ENCODE measurements at places on chromosomes 5 and 9.

GRCh38 chr5:58407042-58407719 is 52.7 kb downstream of the PLK2 start:
- DNase-seq: no peak

- DNase-seq: no peak
Measured at GRCh38 chr5:15515229-15515628, 15.2 kb downstream of the FBXL7 start.

DNA sequence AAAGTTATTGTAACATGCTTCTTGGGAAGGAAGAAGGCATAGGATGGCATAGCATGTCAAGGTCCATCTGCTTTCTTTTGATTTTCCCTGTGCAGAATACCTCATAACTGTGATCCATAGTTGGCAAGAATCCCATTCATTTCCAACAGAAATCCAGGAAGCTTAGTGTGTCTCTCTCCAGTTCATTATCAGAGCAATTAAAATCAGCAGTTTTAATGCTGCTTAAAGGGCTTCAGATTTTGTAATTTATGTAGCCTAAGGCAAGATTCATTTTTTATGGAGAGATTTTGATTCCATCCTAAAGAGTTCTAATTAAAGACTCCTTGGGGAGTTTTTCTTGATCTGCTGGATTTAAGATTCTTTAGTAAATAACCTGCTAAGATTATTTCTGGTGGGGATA is 560.1 kb downstream of the PDE4D start:
- DNase-seq: no peak

DNA sequence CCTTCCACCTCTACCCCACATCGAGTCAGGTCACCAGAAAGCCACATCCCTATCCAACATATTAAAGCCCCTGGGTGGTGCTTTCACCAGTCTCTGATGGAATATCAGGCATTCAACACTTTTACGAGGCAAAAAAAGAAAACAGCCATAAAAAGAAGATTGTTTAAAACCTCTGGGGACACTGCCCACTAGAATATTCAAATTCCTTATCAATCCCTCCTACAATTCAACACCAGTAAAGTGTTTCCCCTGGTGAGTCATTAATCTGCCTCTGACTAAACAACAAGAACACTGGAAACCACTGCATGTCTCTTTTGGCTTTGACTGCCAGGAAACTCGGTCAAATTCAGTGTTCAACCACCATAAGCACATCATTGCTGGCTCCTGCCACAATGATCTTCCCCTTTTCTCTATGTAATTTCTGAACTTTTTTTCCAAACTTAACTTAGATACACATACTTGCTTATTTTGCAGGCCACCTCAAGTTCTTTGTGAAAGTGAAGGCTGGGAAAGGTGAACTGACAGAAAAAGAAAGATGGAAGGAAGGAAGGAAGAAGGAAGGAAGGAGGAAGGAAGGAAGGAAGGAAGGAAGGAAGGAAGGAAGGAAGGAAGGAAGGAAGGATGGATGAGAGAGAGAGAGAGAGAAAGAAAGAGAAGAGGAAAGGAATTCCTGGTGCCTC is 105.3 kb downstream of the PAX5 start:
- DNase-seq: no peak

DNA sequence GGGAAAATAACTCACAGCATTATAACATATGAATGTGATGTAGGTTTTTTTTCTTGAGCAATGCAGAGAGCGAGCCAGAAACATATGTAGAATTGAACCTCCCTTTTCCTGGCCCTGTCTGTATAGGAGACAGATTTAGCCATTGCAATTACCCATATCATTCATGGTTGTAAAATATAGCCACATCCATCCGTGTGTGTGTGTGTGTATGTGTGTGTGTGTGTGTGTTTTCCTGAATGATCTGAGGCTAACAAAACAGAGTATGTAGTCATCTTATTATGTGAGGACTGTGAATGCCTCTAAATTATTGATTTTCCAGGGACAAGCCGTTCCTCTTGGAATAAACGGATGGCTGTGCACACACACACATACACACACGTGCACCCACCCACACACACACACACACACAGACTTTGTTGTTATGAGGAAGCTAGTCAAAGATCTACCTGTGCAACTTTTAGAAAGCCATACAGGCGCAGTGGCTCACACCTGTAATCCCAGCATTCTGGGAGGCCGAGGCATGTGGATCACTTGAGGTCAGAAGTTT is 11.7 kb upstream of the DENND1A start:
- DNase-seq: no peak

DNA sequence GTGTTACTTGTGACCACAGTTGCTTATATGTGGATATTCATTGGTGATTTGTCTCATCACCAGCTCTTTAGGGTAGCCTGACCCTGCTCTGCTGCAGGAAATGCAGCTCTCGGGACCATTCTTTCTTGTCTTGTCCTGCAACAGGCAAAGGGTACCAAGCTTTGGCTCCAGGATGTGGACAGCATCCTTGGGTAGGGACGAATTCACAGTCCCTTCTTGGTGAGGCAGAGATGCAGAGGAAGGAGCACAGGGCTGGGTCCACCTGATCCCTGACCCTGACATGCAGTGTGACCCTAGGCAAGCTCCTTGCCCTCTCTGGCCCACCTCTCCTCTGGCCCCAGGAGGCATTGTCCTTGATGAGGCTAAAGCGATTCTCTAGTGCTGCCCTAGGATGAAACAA is 37.0 kb upstream of the SYNPO start:
- no peak for DNase-seq

- no peak for DNase-seq
Measured at GRCh38 chr9:34282096-34282495, 47.0 kb downstream of the KIF24 start.

GRCh38 chr9:25570802-25571201 is 107.4 kb downstream of the TUSC1 start:
- no peak for DNase-seq

DNA sequence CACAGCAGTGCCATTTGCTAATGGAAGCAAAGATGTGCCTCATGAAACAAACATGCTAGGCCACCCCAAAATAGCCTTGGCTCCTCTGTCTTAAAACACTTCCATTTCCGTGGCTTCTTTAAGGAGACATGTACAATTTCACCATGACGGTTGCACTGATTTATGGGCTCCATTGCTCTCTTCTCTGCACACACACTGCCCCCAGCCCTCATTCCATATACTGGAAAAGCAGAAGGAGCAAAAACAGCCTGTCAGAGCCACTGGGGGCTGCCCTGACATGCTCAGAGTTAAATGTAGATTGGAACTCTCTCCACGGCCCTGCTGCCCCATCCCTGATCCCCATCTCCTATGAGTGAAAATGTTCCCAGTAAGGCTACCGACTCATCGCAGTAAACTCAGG is 114.8 kb downstream of the ROR2 start:
- DNase-seq: no peak

DNA sequence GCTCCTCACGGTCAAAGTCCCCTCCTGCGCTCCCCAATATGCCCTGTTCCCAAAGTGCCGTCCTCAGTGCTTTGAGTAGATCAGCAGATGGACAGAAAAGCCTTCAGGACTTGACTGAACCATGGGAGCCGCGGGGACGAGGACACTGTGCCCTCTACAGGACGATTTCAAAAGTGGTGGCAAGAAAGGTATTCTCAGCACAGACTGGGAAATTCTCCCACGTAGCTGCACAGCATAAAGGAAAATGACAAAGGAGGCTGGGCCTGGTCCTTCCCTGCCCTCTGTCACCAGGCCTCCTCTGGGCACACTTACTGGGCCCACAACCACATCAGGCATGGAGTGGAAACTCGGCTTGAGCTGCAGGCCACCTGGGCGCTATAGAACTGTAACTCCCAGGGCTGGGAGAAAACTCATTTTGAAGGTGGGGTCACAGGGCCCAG is 16.7 kb upstream of the MTMR12 start:
- peak; percentile 69 for DNase-seq

DNA sequence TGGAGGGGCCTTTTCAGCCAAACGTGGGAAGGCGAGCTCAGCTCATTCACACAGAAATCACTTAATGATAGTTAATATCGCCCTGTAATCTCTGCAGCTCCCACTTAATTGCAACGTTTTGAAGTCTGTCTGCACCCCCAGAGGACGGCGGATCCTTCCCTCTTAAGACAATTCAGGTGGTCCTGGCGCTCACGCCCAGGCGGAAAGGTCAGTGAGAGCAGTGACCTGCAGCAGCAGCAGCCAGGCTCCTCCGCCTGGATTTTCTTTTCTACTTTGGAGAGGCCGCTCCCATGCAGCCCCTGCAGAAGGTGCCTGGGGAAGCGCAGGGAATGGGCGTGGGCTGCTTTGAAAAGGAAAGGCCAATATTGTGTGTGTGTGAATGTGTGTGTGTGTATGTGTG is 400.9 kb upstream of the IRX1 start:
- DNase-seq: no peak

DNA sequence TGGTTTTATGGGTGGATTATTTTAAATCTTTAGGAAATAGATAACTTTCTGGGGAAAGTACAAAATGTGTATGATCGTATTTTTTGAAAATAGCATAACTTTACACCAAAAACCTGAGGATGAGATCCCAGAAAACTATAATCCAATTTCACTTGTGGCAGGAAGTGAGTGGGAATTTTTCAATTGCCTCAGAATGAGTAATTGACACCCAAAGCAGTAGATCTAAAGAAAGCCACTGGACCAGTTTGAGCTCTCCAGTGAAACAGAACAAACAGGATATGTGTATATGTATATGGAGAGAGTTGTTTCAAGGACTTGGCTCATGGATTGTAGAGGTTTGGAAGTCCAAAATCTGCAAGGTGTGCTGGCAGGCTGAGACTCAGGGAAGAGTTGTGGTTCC is 109.2 kb upstream of the SHB start:
- DNase-seq: no peak

DNA sequence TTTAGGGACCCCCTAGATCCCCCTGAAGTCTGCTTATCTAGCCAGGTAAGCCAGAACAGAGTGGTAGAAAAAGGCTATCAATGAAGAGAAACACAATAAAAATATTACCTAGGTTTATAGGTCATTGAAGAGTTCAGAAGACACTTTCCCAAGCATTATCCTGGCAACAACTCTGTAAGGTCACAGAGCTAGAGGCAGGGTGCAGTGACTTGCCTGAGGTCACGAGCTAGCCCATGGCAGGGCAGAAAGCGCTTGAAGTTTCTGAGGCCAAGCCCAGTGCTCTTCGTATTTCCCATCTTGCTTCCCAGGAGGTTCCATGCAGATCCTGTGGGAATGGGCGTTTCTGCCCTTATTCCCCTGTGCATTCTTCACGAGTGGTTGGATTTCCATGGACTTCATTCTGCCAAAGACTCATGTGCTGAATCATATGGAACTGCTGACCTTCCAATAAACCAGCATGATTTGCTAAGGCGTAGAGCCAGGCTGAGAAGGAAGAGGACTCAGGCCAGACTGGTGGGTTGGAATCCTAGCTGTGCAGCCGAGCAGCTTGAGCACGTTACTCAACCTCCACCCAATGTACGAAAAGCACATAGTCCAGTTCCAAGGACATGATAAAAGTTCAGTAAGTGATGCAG is 22.1 kb downstream of the TRMO start:
- no peak for DNase-seq

GRCh38 chr5:53515988-53516387 is 35.6 kb downstream of the FST start:
- DNase-seq: no peak

GRCh38 chr5:122112063-122112462 is 17.3 kb upstream of the ZNF474 start:
- no peak for DNase-seq

GRCh38 chr5:58410441-58410840 is 49.4 kb downstream of the PLK2 start:
- no peak for DNase-seq

- no peak for DNase-seq
Measured at GRCh38 chr5:54671111-54671531, 153.6 kb downstream of the SNX18 start.

DNA sequence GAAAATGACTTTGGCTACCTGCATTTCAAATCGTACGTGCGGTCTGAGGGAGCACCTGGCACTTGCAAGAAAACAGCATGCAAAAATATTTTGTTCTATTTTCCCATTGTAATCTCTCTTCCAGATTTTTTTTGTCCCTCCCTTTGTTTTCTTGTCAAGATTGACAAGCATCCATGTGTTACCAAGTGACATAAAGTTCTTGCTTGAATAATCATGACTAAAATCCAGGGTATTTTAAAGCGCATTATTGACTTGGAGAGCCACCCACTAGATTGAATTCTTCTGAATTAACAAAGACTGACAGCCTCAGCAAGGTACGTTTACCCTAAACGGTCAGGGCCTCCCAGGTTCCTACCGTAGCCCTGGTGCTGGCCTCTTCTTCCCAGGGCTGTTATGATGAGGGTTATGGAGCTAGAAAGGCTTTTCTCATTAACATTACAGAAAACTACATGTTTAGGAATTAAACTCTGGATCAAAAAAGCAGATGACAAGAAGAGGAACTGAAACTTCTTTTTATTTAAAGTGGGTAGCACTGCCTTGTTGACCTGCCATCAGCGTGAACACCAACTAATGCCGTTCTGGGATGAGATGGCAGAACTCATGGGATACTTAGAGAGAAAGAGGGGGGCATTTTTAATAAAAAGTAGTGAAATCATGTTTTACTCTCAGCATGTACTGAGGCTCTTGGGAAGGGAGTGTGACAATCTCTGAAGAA is 297.0 kb downstream of the EFNA5 start:
- DNase-seq: no peak

- peak; percentile 63 for DNase-seq
Measured at GRCh38 chr9:32344551-32345182, 39.8 kb upstream of the ACO1 start.

DNA sequence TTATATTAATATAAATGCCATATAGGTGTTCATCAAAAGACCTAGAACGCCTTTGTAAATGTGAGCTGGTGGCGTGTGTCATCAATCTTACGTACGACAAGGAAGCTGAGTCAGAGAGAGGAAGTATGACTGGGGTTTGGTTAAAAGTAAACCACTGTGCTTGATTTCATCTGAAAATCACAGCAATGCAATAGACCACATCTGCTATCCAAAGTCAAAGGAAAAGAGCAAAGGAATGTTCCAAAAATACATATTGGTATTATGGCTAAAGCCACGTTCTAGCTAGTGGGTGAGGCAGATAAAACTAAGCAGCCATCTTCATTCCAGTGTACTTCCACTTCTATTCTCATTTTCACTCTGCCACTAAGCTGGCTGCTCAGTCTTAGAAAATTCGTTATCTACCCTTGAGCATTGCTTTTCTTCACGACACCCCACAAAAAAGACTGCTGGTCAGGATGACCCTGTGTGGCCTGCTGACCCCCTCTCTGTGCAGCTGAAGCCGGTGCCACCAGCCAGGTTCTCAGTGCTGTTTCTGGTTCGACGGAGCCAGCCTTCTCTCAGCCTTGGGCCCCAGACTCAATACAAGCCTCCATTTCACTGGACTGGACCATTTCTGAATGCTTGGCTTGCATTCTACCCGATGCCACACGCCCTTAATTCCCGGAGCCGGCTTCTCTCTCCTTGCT is 23.8 kb downstream of the SHC3 start:
- no peak for DNase-seq

GRCh38 chr5:35789732-35790456 is 66.8 kb upstream of the IL7R start:
- DNase-seq: no peak

GRCh38 chr9:104073770-104074133 is 20.4 kb upstream of the SMC2 start:
- no peak for DNase-seq

DNA sequence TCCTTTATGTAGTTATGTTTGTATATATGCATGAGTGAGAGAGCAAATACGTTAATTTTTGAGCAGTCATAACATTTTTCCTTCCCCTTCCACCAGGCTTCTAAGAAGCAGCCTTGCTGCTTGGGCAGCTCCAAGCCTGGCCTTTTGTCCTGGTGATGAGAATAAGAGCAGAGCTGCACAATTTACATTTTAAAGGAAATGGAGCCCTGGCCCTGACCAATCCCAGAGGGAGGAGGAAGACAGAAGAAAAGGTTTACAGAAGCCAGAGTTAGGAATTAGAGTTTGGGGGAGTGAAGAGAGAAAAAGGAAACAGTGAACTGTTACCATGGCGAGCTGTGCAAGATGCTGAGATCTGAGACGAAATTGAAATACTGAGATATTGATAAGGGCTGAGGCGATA is 25.3 kb upstream of the EFNA5 start:
- peak; percentile 36 for DNase-seq

All from WTC11 (cell line).